ENCODE measurements at places on chromosomes 16 and 17. TPM values are rescaled to one million over a fixed set of nuclear protein-coding genes. Genes with fewer than 3 reads are reported as not detected.
A peak's percentile ranks its signal among the peaks of the same experiment; 100 is the strongest.

- no peak for DNase-seq
- no peaks in the 10 kb centered on the region for H3K36me3 ChIP-seq
- H3K4me1 ChIP-seq = no peaks in the 10 kb centered on the region
- no peak overlapping the region for H3K4me3 ChIP-seq
- no peaks in the 10 kb centered on the region for H3K27me3 ChIP-seq
- no peak overlapping the region for H3K27ac ChIP-seq
Measured at GRCh38 chr17:46995841-46996571, 17.0 kb upstream of the RPRML start.

DNA sequence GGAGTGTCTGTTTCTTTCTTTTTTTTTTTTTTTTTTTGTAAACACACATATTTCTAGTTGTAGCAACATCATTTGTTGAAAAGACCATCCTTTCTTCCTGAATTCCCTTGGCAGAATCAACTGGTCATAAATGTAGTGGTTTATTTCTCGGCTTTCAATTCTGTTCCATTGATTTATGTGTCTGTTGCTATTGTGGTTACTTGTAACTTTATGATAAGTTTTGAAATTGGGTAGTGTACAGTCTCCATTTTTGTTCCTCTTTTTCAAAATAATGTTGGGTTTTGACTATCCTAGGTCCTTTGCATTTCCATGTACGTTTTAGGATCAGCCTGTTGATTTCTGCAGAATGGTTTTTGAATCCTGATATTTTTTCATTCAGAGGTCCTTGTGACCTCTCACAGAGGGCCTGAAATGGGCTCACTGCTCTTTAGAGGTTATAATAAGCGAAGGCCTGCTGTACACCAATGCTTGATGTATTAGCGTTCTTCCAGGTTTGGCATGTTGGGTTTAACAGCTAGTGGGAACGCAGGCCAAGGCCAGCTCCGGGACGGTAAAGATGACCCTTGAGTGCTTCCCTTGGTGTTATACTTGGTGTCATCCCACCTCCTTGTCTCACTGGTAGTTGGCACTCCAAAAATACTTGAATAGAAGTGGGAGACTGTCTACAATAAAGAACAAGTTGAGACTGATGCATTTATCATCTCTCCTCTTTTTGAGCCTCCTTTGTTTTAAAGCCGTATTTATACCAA, 43.8 kb downstream of the ZNRF1 start:
- H3K4me1 ChIP-seq = peaks cover 15% of the 10 kb centered on the region
- no peaks in the 10 kb centered on the region for H3K27me3 ChIP-seq
- no peak for DNase-seq
- no peak overlapping the region for H3K4me3 ChIP-seq

GRCh38 chr16:78749745-78750268, 650.4 kb downstream of the WWOX start:
- H3K27me3 ChIP-seq = no peaks in the 10 kb centered on the region
- peaks cover 9% of the 10 kb centered on the region for H3K4me1 ChIP-seq
- no peak overlapping the region for H3K4me3 ChIP-seq
- H3K27ac ChIP-seq = no peak overlapping the region

GRCh38 chr16:12024429-12024828, 47.9 kb downstream of the SNX29 start:
- H3K36me3 ChIP-seq = no peaks in the 10 kb centered on the region
- H3K4me1 ChIP-seq = no peaks in the 10 kb centered on the region
- H3K27me3 ChIP-seq = no peaks in the 10 kb centered on the region
- no peak for DNase-seq
- H3K4me3 ChIP-seq = no peak overlapping the region
- H3K27ac ChIP-seq = no peak overlapping the region

- H3K27me3 ChIP-seq = no peaks in the 10 kb centered on the region
- no peak for DNase-seq
- H3K27ac ChIP-seq = no peak overlapping the region
- H3K4me3 ChIP-seq = no peak overlapping the region
Measured at GRCh38 chr17:77769215-77769614, 189.3 kb upstream of the TNRC6C start.

DNA sequence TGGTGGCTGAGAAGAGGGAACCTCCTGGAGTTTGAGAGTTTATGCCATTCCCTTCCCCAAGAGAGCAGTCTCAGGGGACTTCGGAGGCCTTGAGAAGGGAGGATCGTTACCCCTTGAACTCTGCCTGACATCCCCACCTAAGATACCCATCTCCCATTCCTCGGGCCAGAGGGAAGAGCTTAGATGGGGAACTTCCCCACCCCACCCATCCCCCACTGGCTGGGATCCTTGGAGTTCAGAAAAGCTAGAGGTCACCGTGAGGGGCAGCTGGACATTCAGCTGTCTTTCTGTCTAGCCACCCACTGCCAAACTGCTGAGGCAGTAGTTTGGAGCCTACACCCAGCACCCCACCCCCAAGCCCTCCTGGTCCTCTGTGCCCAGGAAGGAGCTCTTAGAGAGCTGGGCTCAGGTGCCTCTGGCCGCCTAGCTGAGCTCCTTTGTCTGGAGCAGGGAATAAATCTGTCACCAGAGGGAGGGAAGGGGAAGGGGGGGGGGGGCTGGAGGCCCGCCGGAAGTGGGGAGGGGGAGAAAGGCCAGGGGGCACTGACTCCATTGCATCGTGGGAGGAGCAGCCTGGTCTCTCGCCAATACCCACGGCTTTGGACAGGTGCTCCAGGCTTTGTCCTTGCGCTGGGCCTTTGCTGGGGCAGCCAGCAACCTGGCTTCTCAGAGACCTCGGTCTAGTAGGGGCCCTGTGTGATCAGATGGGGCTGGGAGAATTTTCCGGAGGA, 1.0 kb downstream of the HSD11B2 start:
- H3K36me3 ChIP-seq = no peaks in the 10 kb centered on the region
- H3K4me1 ChIP-seq = peaks cover 4% of the 10 kb centered on the region
- DNase-seq = no peak
- peak overlapping the region; percentile 47 for H3K4me3 ChIP-seq

- no peaks in the 10 kb centered on the region for H3K27me3 ChIP-seq
- no peaks in the 10 kb centered on the region for H3K36me3 ChIP-seq
- peak; percentile 66 for DNase-seq
- peaks cover 5% of the 10 kb centered on the region for H3K4me1 ChIP-seq
Measured at GRCh38 chr16:85750146-85750826, 610 bp downstream of the C16orf74 start.

GRCh38 chr16:85008271-85008670, 3.1 kb downstream of the ZDHHC7 start:
- H3K27ac ChIP-seq = no peak overlapping the region
- no peak for DNase-seq
- H3K4me3 ChIP-seq = no peak overlapping the region
- H3K27me3 ChIP-seq = no peaks in the 10 kb centered on the region
- H3K4me1 ChIP-seq = peaks cover 21% of the 10 kb centered on the region
- H3K36me3 ChIP-seq = no peaks in the 10 kb centered on the region

CDRT15 gene
- total RNA-seq = not detected

SLFN11 gene
- 33.5 TPM for total RNA-seq
